ENCODE measurements at places on chromosomes 2 and 18. TPM values are rescaled to one million over a fixed set of nuclear protein-coding genes. Genes with fewer than 3 reads are reported as not detected.
A peak's percentile ranks its signal among the peaks of the same experiment; 100 is the strongest.

- no peaks in the 10 kb centered on the region for H3K36me3 ChIP-seq
- DNase-seq: no peak
- H3K4me1 ChIP-seq: no peaks in the 10 kb centered on the region
- no peaks in the 10 kb centered on the region for H3K27me3 ChIP-seq
Measured at GRCh38 chr18:50711386-50711785, 108.4 kb downstream of the MRO start.

GRCh38 chr2:64273524-64274398 is 129.5 kb upstream of the PELI1 start:
- H3K4me1 ChIP-seq: peaks cover 49% of the 10 kb centered on the region
- no peaks in the 10 kb centered on the region for H3K36me3 ChIP-seq
- H3K27ac ChIP-seq: peak overlapping the region; percentile 7
- peak; percentile 51 for DNase-seq
- no peaks in the 10 kb centered on the region for H3K27me3 ChIP-seq
- H3K4me3 ChIP-seq: no peak overlapping the region

DNA sequence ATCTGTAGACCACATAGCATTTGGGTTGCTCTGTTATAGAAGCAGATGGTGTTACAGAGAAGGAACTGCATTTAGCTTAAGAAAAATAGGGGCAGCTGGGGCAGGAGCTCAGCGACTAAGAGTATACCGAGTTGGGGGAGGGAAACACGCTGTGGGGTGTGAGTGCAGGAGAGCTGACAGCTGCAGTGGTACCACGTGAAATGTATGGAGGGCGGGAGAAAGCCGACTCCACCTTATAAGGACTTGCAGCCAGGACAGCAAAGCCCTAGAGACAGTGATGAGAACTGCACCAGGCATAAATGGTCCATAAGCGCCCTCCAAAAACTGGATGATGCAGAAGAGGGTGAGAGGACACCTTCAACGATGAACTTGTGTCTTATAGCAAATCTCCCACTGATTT is 237.6 kb downstream of the PRKCE start:
- no peak for DNase-seq
- no peaks in the 10 kb centered on the region for H3K4me1 ChIP-seq
- H3K27ac ChIP-seq: no peak overlapping the region
- H3K4me3 ChIP-seq: no peak overlapping the region
- no peaks in the 10 kb centered on the region for H3K36me3 ChIP-seq
- no peaks in the 10 kb centered on the region for H3K27me3 ChIP-seq

DNA sequence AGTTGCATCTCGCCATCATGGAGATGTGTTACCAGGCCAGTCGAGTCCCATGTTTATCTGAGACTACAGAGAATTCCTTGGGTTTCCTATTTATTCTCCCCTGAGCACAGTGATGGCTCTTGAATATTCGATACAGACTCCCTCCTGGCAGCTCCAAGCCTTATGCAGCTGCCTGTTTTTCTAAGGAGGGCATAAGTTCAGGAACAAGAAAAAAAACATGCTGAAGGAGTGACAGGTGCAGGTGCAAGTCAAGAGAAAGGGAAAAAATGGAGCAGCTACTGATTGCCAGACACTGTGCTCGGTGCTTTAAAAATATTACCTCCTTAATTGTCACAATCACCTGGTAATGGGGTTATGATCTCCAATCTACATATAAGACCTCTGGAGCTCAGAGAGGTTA is 177.2 kb upstream of the DPP10 start:
- no peaks in the 10 kb centered on the region for H3K36me3 ChIP-seq
- no peaks in the 10 kb centered on the region for H3K27me3 ChIP-seq
- no peaks in the 10 kb centered on the region for H3K4me1 ChIP-seq
- H3K27ac ChIP-seq: no peak overlapping the region
- H3K4me3 ChIP-seq: no peak overlapping the region
- DNase-seq: no peak

- H3K27me3 ChIP-seq: no peaks in the 10 kb centered on the region
- no peak for DNase-seq
- H3K4me1 ChIP-seq: peaks cover 12% of the 10 kb centered on the region
- no peak overlapping the region for H3K4me3 ChIP-seq
- H3K36me3 ChIP-seq: peaks cover 17% of the 10 kb centered on the region
Measured at GRCh38 chr18:35707674-35708073, 126.1 kb downstream of the GALNT1 start.

DNA sequence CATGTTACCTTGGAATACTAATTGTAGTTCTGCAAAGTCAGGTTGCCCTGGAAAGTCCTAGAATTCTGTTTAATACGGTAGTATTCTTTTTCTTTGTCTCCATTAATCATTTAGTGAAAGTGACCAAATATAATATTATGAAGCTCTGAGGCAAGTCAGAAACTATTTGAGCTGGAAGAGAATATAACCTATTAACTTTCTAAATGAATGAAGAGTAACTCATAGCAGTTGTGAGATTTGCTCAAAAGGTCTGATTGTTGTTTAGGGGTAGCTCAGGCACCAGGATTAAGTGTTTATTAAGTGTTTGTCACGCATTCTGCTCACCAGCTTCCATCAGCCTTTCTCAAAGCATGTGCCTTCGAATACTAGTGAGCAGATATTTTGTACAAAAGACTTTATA is 46.7 kb upstream of the SERPINE2 start:
- H3K27ac ChIP-seq: peak overlapping the region; percentile 73
- no peaks in the 10 kb centered on the region for H3K27me3 ChIP-seq
- H3K4me1 ChIP-seq: peaks cover 28% of the 10 kb centered on the region
- no peaks in the 10 kb centered on the region for H3K36me3 ChIP-seq
- DNase-seq: no peak
- no peak overlapping the region for H3K4me3 ChIP-seq

- DNase-seq: no peak
- no peaks in the 10 kb centered on the region for H3K36me3 ChIP-seq
- H3K4me3 ChIP-seq: no peak overlapping the region
- H3K27ac ChIP-seq: no peak overlapping the region
Measured at GRCh38 chr2:75416420-75417342, 144.1 kb downstream of the EVA1A start.

GRCh38 chr2:218161644-218162043 is 5.1 kb downstream of the CXCR1 start:
- H3K27me3 ChIP-seq: peaks cover 30% of the 10 kb centered on the region
- H3K36me3 ChIP-seq: no peaks in the 10 kb centered on the region

DNA sequence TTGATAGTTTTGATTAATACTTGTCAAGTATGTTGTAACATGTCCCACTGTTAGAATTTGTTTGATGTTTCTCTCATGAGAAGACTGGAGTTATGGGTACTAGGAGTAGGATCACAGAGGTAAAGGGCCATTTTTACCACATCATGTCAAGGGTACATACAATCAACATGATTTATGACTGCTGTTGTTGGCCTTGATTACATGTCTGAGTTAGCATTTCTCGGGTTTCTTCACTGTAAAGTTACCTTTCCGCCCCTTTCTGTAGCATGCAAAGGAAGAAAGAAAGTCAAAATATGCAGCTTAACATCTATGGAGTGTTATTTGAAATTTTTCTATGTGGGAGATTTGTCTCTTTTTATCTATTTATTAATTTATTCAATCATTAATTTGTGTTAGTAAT is 1456.4 kb downstream of the SUCLG1 start:
- H3K36me3 ChIP-seq: no peaks in the 10 kb centered on the region
- no peak for DNase-seq
- no peaks in the 10 kb centered on the region for H3K4me1 ChIP-seq
- H3K27ac ChIP-seq: no peak overlapping the region
- no peak overlapping the region for H3K4me3 ChIP-seq
- no peaks in the 10 kb centered on the region for H3K27me3 ChIP-seq

- H3K36me3 ChIP-seq: no peaks in the 10 kb centered on the region
- no peak for DNase-seq
- H3K27ac ChIP-seq: no peak overlapping the region
- no peaks in the 10 kb centered on the region for H3K27me3 ChIP-seq
- H3K4me3 ChIP-seq: no peak overlapping the region
Measured at GRCh38 chr2:142315346-142315745, 184.5 kb upstream of the LRP1B start.

- H3K36me3 ChIP-seq: no peaks in the 10 kb centered on the region
- H3K4me1 ChIP-seq: peaks cover 31% of the 10 kb centered on the region
- no peak overlapping the region for H3K4me3 ChIP-seq
- no peaks in the 10 kb centered on the region for H3K27me3 ChIP-seq
Measured at GRCh38 chr2:46489423-46490174, 10.2 kb downstream of the TMEM247 start.

DNA sequence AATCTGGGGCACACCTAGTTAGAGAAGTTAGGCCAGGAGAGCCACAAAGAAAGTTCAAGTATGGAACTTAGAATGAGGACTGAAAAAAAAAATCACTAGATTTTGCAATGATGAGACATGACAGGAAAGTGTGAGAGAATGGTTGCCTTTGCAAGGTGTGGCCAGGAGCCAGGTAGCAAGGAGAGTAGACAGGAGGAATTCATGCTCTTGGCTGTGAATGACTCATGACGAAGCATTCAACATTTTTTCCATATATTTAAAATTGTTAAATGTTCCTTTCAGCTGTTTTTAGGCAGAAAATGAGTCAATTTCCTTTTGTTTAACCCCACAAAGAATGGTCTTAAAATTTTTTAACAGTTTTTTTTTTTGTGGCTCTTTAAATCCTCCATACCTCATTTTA is 636.9 kb downstream of the PLCL1 start:
- no peaks in the 10 kb centered on the region for H3K4me1 ChIP-seq
- no peak for DNase-seq
- no peak overlapping the region for H3K4me3 ChIP-seq
- no peaks in the 10 kb centered on the region for H3K27me3 ChIP-seq
- H3K27ac ChIP-seq: no peak overlapping the region

DNA sequence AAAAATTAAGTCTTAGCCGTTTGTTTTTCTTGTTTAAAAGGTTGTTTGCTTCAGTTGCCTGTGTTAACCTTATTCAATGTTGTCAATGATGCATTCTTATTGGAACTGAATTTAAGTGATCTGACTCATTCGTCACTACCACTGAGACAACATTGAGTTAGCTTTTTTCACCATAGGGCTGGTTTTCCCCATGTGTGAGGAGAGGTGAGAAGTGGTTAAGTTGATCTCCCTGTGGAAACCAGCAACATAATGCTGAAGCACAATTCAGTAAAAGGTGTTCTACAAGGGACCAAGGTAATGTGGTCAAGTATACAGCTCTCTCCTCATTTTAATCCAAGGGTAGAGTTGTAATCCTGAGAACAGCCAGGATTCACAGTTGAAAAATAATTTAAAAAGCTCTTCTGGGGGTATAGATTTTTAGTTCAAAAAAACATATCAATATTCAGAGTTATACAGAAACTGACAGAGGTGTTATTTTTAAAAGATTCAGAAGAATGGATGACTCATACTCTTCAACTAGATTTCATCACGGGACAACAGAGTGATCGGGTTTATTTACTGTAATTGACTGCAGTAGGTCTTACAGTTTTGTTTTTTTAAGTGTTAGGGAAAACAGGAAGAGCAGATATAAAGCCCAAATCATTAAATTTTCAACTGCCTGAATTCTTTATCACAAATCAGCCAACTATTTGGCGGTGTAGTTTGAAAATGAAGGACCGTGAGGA is 12.6 kb downstream of the NOP58 start:
- H3K27ac ChIP-seq: peak overlapping the region; percentile 57
- peaks cover 19% of the 10 kb centered on the region for H3K4me1 ChIP-seq
- peaks cover 80% of the 10 kb centered on the region for H3K36me3 ChIP-seq
- no peaks in the 10 kb centered on the region for H3K27me3 ChIP-seq
- no peak for DNase-seq

DNA sequence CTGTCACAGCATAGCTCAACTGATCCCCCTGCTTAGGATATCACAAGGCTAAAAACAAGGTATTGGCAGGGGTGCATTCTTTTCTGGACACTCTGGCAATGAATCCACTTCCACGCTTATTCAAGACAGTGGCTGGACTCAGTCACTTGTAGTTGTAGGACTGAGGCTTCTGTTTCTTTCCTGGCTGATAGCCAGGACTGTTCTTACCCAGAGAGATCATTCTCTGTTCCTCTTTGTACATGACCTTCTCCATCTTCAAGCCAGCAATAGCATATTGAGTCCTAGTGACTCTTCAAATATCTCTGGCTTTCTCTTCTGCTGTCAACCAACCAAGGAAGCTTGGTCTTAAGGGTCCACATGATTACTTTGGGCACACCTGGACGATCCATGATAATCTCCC is 241.3 kb downstream of the RBM43 start:
- no peaks in the 10 kb centered on the region for H3K36me3 ChIP-seq
- no peaks in the 10 kb centered on the region for H3K27me3 ChIP-seq
- H3K4me3 ChIP-seq: no peak overlapping the region
- H3K27ac ChIP-seq: no peak overlapping the region
- no peak for DNase-seq

DNA sequence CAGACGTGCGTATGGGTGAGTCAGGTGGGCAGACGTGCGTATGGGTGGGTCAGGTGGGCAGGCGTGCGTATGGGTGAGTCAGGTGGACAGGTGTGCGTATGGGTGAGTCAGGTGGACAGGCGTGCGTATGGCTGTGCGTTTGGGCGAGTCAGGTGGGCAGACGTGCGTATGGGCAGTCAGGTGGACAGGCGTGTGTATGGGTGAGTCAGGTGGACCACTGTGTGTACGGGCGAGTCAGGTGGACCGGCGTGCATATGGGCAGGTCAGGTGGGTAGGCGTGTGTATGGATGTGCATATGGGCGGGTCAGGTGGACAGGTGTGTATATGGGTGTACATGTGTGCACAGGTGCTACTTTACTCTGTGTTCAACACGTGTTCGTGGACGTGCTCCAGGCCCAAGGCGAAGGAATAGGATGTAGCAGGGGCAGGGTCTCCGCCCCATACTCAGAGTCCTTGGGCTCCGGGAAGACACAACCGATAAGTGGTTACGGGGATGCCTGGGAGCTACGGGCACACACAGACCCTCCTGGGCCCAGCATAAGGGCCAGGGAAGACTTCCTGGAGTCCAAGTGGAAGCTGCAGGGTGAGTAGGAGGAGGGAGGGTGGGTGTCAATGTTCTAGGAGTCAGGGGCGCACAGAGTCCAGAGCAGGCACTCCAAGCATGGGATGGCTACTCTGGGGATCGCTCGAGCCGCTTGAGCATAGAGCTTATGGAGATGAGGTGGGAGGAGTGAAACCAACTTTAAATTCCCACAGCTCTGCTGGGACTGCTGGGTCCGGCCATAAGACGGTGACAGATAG is 27.1 kb upstream of the KLF11 start:
- DNase-seq: no peak
- H3K27me3 ChIP-seq: no peaks in the 10 kb centered on the region
- no peaks in the 10 kb centered on the region for H3K4me1 ChIP-seq
- H3K27ac ChIP-seq: no peak overlapping the region

GRCh38 chr2:85996591-85996990 is 107.8 kb upstream of the ST3GAL5 start:
- H3K36me3 ChIP-seq: no peaks in the 10 kb centered on the region
- H3K4me3 ChIP-seq: no peak overlapping the region
- H3K4me1 ChIP-seq: peaks cover 79% of the 10 kb centered on the region
- DNase-seq: peak; percentile 18

The MYO7B gene
- 1.8 TPM for total RNA-seq

The MDH1 gene
- total RNA-seq: 326 TPM

The TEX44 gene
- not detected for total RNA-seq

The TDRD15 gene
- not detected for total RNA-seq

The NYAP2 gene
- not detected for total RNA-seq

The SPATS2L gene
- 81.9 TPM for total RNA-seq
